ENCODE measurements at places on chromosomes 4 and X. TPM values are rescaled to one million over a fixed set of nuclear protein-coding genes. Genes with fewer than 3 reads are reported as not detected.

The PFKFB1 gene
- total RNA-seq = 0.44 TPM

The IL21 gene
- total RNA-seq = 0.20 TPM

The SMR3B gene
- not detected for total RNA-seq

The METAP1 gene
- total RNA-seq = 39.2 TPM

The SMAD1 gene
- total RNA-seq = 1.0 TPM

The PLS3 gene
- total RNA-seq = 0.33 TPM

The DCAF4L1 gene
- total RNA-seq = 0.55 TPM

The TMPRSS11D gene
- total RNA-seq = not detected

GRCh38 chr4:30720021-30720660 lies at the start of gene PCDH7:
PCDH7 (plus strand) TSS chr4:30720369; CDS start chr4:30721423, 1,054 bp downstream.
- H3K36me3 ChIP-seq = no peaks in the 10 kb centered on the region
- peaks cover 61% of the 10 kb centered on the region for H3K27me3 ChIP-seq
- H3K27ac ChIP-seq = no peak within 1 kb of the TSS
- DNase-seq = no peak

DNA sequence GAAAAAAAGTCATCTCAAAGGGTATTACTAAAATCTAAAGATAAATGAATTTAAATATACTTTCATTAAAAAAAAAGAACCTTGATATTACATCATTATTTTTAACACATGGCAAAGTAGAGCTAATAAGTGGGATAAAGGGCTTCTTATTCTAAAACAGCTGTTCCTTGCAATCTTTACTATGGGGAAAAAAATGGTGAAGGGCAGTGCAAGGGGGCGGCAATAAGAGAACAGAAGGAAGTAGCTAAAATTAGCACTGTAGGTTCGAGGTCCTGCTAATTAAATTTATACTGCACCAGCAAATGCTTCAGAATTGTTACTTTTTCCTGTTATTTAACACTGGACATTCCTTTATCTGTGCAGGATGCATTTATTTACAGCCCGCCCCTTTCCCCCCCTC lies 89.4 kb upstream of the HPF1 start:
- H3K4me1 ChIP-seq = no peaks in the 10 kb centered on the region
- DNase-seq = no peak
- H3K36me3 ChIP-seq = no peaks in the 10 kb centered on the region
- H3K27me3 ChIP-seq = peaks cover 8% of the 10 kb centered on the region
- H3K4me3 ChIP-seq = no peak overlapping the region

GRCh38 chrX:105754286-105754964 lies 67.9 kb upstream of the NRK start:
- H3K36me3 ChIP-seq = no peaks in the 10 kb centered on the region
- no peak for DNase-seq
- H3K4me1 ChIP-seq = no peaks in the 10 kb centered on the region
- no peak overlapping the region for H3K4me3 ChIP-seq

GRCh38 chrX:149518236-149518635 lies 13.1 kb upstream of the IDS start:
- H3K27ac ChIP-seq = no peak overlapping the region
- DNase-seq = no peak
- peaks cover 47% of the 10 kb centered on the region for H3K4me1 ChIP-seq
- no peaks in the 10 kb centered on the region for H3K27me3 ChIP-seq
- H3K36me3 ChIP-seq = no peaks in the 10 kb centered on the region

- H3K4me3 ChIP-seq = no peak overlapping the region
- no peak overlapping the region for H3K27ac ChIP-seq
- no peaks in the 10 kb centered on the region for H3K4me1 ChIP-seq
Measured at GRCh38 chr4:119657111-119657611, 28.6 kb upstream of the PDE5A start.

DNA sequence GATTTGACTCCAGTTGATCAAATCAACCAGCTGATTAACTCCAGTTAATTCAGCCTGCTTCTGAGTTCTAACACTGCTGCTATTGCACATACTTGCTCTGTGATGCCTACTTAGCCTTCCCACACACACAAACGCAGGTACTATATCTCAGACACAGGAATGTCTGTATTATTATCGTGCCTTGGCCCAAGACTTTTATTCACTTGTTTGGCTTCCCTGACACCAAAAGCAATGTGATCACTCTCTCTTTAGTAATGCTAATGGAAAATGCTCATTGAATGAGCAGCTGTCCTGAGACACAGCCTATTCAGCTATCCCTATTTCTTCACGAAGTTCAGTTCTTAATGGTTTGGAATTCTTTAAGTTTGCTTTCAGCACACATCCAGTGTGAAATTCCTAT lies 356.4 kb upstream of the CXorf51A start:
- DNase-seq = no peak
- no peak overlapping the region for H3K27ac ChIP-seq
- no peaks in the 10 kb centered on the region for H3K4me1 ChIP-seq

- H3K27me3 ChIP-seq = no peaks in the 10 kb centered on the region
- no peaks in the 10 kb centered on the region for H3K36me3 ChIP-seq
- H3K4me3 ChIP-seq = no peak overlapping the region
- no peaks in the 10 kb centered on the region for H3K4me1 ChIP-seq
- H3K27ac ChIP-seq = no peak overlapping the region
Measured at GRCh38 chrX:85988353-85988752, 59.0 kb downstream of the CHM start.

DNA sequence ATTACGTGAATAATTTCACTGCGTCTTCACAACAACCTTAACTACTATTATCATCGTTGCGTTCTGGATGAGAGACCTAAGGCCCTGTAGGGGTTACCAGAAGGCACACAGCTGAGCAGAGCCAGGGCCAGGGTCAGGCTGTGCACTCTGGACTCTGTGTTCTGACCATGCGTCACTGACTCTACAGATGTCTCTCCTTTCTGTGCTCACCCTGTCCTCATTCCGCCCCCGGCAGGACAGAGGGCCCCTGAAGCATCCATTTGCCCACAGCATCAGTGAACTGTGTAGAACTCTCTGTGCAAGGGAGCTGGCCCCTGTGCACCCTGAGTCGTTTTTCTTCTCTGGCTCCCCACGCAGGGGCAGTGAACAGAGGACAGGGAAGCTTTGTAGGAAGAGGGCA lies 21.3 kb downstream of the GPKOW start:
- no peaks in the 10 kb centered on the region for H3K27me3 ChIP-seq
- H3K36me3 ChIP-seq = peaks cover 4% of the 10 kb centered on the region
- H3K4me1 ChIP-seq = peaks cover 17% of the 10 kb centered on the region

DNA sequence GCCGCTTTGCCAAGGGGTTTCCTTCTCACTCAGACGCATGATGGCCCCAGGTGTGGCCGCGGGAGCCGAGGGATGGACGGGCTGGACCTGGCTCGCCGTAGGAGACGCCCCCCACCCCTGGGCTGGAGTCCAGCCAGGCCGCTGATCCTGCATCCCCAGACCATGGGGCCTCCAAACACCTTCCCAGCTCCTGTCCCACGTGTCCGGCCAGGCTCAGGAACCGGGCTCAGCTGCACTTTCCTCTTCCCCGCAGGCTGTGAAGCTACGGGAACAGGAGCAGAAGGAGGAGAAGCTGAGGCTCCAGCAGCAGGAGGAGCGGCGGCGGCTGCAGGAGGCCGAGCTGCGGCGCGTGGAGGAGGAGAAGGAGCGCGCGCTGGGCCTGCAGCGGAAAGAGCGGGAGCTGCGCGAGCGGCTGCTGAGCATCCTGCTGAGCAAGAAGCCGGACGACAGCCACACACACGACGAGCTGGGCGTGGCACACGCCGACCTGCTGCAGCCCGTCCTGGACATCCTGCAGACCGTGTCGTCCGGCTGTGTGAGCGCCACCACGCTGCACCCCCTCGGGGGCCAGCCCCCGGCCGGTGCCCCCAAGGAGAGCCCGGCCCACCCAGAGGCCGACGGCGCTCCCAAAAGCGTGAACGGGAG lies 9.1 kb downstream of the AKAP17A start:
- H3K4me3 ChIP-seq = no peak overlapping the region
- H3K36me3 ChIP-seq = peaks cover 69% of the 10 kb centered on the region

DNA sequence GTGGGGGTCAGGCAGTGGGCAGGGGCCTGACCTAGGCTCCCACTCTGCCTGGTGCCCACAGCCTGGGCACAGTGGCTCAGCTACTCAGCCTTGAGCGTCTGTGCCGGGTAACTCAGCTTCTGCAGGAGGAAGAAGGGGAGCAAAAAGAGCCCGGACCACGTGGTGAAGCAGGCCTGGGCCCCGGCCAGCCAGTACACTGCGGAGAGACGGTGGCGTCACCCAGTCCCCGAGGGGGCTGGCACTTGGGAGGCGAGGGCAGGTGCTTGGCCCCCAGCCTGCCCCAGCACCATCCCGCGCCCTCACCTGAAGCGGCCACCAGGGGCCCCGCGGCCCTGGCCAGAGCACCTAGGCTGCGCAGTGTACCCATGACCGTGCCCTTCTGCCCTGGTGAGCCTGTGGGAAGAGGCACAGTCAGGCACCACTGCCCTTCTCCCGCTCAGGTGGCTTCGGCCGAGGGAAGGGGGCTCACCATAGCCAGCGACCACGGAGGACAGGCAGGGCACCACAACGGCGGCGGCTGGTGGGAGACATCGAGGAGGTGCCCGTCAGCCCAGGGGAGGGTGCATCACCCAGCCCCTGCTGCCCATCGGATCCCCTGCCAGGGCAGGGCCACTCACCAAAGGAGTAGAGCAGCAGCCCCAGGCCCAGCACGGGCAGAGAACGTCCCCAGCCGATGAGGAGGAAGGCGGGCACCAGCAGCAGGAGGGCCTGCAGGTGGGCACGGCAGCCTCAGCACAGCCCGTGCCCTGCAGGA lies 32.3 kb downstream of the NOP14 start:
- H3K36me3 ChIP-seq = peaks cover 54% of the 10 kb centered on the region
- H3K4me1 ChIP-seq = peaks cover 23% of the 10 kb centered on the region
- no peak overlapping the region for H3K4me3 ChIP-seq

DNA sequence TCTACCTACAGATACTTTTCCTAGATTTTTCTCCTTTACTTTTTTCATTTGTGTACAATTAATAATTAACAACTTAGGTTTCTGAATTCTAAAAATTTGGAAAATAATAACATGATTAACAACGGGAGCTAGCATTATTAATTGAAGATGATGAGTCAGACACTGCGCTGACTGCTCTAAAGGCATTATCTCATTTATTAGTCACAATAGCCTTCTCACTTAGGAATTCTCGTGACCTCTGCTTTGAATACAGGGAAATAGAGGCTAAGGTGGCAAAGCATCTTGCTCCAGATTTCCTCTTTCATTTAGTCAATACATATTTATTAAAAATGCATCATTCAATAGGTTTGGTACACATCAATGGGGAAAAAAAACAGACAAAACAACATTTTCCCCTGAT lies 441.3 kb downstream of the PCDH18 start:
- H3K27ac ChIP-seq = no peak overlapping the region
- H3K27me3 ChIP-seq = no peaks in the 10 kb centered on the region
- no peak for DNase-seq
- no peaks in the 10 kb centered on the region for H3K4me1 ChIP-seq

- no peaks in the 10 kb centered on the region for H3K4me1 ChIP-seq
- no peak for DNase-seq
- no peaks in the 10 kb centered on the region for H3K27me3 ChIP-seq
- H3K27ac ChIP-seq = no peak overlapping the region
Measured at GRCh38 chrX:100424012-100424411, 13.9 kb upstream of the PCDH19 start.

- no peaks in the 10 kb centered on the region for H3K27me3 ChIP-seq
- DNase-seq = no peak
- H3K27ac ChIP-seq = no peak overlapping the region
- no peak overlapping the region for H3K4me3 ChIP-seq
Measured at GRCh38 chr4:101221294-101221693, 126.0 kb downstream of the PPP3CA start.

DNA sequence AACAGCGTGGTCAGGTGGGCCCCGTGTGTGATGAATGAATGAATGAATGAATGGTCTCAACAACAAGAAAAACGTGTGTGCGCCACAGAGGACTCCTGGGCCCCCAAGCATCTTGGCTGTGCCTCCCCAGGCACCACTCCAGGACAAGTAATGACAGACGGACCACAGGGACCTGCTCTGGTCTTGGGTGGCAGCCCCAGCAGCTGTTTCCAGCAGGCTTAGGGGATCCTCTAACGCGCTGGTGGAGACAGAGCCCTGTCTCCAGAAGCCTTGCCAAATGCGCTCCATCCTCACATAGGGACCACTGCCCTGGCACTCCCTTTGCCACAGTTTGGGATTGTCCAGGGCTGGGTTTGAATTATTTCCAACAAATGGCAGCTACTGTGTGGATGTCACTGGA lies 39.1 kb downstream of the PSAPL1 start:
- no peak overlapping the region for H3K4me3 ChIP-seq
- H3K27me3 ChIP-seq = no peaks in the 10 kb centered on the region
- no peak for DNase-seq

- no peaks in the 10 kb centered on the region for H3K27me3 ChIP-seq
- H3K4me3 ChIP-seq = no peak overlapping the region
- peaks cover 4% of the 10 kb centered on the region for H3K4me1 ChIP-seq
- H3K27ac ChIP-seq = no peak overlapping the region
- DNase-seq = no peak
- H3K36me3 ChIP-seq = no peaks in the 10 kb centered on the region
Measured at GRCh38 chrX:16484338-16484737, 165.6 kb upstream of the S100G start.

DNA sequence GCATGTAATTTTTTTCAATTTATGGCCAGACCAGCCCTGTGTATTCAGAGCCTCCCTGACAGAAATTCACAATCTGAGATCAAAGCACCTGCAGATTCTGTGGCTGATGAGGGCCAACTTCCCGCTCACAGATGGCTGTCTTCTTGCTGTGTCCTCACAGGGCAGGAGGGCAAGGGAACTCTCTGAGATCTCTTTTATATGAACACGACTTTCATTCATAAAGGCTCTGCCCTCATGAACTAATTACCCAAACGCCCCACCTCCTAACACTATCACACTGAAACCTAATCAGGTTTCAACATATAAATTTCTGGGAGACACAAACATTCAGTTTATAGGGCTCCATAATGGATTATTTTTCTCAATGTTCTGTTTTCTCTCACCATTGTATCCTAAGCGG lies 192.6 kb downstream of the NWD2 start:
- H3K4me3 ChIP-seq = no peak overlapping the region
- H3K4me1 ChIP-seq = no peaks in the 10 kb centered on the region
- no peaks in the 10 kb centered on the region for H3K36me3 ChIP-seq
- no peaks in the 10 kb centered on the region for H3K27me3 ChIP-seq

- no peak overlapping the region for H3K27ac ChIP-seq
- no peaks in the 10 kb centered on the region for H3K27me3 ChIP-seq
- no peaks in the 10 kb centered on the region for H3K4me1 ChIP-seq
- DNase-seq = no peak
- H3K4me3 ChIP-seq = no peak overlapping the region
Measured at GRCh38 chr4:92299152-92299551, 4.6 kb upstream of the GRID2 start.

Data from T-cell (primary cell).